Breast epithelium (tissue), 4 donors: ENCODE measurements at places on chromosomes 3 and 15. TPM values are rescaled to one million over a fixed set of nuclear protein-coding genes. Genes with fewer than 3 reads are reported as not detected.

GPR27 gene
- 0.32 TPM for total RNA-seq

GRCh38 chr3:155730843-155731242 lies 14.0 kb downstream of the PLCH1 start:
- peak overlapping the region; percentile 13 for H3K27ac ChIP-seq
- no peak overlapping the region for H3K4me3 ChIP-seq
- no peaks in the 10 kb centered on the region for H3K4me1 ChIP-seq

DNA sequence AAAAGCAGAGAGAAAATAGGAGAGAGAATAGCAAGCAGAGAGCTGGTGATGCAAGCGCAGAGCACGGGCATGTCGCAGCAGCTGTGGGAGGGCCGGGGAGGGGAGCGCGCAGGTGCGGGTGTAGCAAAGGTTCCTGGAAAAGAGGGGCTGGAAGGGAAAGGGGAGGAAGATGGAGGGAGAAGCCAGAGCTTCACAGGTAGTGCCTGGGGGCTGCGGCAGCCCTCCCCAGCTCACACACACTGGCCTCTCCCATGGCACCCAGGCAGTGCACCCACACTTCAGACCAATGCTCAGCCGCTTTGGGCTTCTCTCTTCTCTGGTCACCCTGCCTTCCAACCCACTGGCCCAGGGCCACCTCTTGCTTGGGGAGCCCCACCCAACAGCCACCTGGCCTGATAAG lies 72.1 kb downstream of the ADAMTS7 start:
- no peaks in the 10 kb centered on the region for H3K27me3 ChIP-seq
- no peak overlapping the region for H3K4me3 ChIP-seq
- H3K36me3 ChIP-seq: no peaks in the 10 kb centered on the region
- DNase-seq: no peak
- H3K4me1 ChIP-seq: no peaks in the 10 kb centered on the region

GRCh38 chr3:79957066-79957465 lies 189.3 kb upstream of the ROBO1 start:
- H3K4me3 ChIP-seq: no peak overlapping the region
- no peaks in the 10 kb centered on the region for H3K4me1 ChIP-seq
- no peaks in the 10 kb centered on the region for H3K27me3 ChIP-seq
- no peak for DNase-seq

CX3CR1 gene
- total RNA-seq: 1.3 TPM

GRCh38 chr3:16932877-16933276 lies 48.1 kb downstream of the PLCL2 start:
- no peak overlapping the region for H3K27ac ChIP-seq
- no peaks in the 10 kb centered on the region for H3K27me3 ChIP-seq
- no peaks in the 10 kb centered on the region for H3K4me1 ChIP-seq
- no peak overlapping the region for H3K4me3 ChIP-seq
- no peak for DNase-seq
- H3K36me3 ChIP-seq: no peaks in the 10 kb centered on the region

ZNF774 gene
- total RNA-seq: 2.6 TPM

- H3K36me3 ChIP-seq: no peaks in the 10 kb centered on the region
- peak overlapping the region; percentile 68 for H3K27ac ChIP-seq
- peak; percentile 11 for DNase-seq
- no peaks in the 10 kb centered on the region for H3K27me3 ChIP-seq
Measured at GRCh38 chr15:68429691-68430470, 2.1 kb downstream of the ITGA11 start.

DNA sequence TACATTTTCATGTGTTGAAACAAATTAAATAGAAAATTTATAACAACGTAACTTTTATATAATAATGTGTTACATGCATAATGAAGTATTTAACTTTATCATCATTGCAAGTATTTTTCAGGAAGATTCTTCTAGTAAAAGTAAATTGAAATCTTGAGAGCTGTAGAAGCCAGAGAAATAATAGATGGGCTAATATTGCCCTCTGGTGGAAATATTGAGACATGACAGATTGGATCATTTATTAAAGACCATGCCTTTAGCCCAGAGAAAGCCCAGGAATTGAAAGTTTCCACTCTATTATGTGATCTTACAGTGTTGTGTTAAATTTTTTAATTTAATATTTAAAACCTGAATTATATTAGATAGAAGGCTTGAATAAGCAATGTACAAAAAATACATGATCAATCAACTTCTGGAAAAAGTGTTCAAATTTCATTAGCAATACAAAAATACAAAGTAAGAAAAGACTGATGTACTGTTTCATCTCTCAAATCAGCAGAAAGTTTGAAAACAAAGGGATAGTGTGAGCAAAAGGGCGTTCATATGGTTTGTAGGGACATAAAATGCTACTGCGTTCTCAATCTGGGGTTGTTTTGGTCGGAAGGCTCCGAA lies 52.7 kb upstream of the SPTSSB start:
- DNase-seq: no peak
- H3K4me1 ChIP-seq: no peaks in the 10 kb centered on the region
- H3K27ac ChIP-seq: no peak overlapping the region
- no peaks in the 10 kb centered on the region for H3K36me3 ChIP-seq

DNA sequence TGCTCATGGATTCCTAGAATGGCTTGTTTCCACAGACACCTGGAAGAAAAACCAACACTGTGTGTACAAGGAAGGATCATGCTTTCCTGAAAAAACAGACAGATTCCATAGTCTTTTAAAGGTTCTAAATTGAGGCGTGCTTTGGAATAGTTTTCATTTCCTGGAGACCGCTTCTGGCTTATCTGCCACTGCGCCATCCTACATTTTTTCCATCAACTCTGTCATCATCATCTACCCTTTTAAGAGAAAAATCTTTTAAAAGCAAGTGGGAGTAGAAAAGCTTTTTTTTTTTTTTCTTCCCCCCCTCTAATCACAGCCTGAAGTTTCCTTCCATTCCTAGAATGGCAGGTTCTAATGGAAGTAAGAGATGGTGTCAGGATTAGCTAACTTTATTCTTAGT lies 379.4 kb upstream of the C2CD4B start:
- H3K4me3 ChIP-seq: no peak overlapping the region
- DNase-seq: no peak
- no peaks in the 10 kb centered on the region for H3K27me3 ChIP-seq
- no peaks in the 10 kb centered on the region for H3K4me1 ChIP-seq

KNG1 gene
- total RNA-seq: not detected

DNA sequence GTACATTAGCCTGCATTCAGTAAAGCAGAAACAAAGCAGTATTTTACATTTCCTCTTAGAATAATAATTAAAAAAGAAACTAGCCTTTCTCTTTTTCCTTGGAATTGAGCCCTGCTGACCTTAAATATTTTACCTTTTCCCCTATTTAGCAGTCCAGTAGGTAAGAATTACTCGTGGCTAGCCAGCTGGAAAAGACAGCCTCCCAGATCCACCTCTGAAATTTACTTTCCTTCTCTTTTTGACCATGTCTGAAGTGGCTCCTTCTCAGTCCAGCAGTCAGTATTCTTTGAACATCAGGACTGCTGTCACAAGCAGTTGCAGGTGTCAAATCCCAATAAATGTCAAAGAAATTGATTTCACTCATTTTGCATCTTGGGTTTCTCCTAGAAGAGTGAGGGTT lies 311.5 kb upstream of the DCBLD2 start:
- DNase-seq: no peak
- H3K27me3 ChIP-seq: no peaks in the 10 kb centered on the region
- H3K4me3 ChIP-seq: no peak overlapping the region
- H3K36me3 ChIP-seq: no peaks in the 10 kb centered on the region

SIDT1 gene
- 95.0 TPM for total RNA-seq

DNA sequence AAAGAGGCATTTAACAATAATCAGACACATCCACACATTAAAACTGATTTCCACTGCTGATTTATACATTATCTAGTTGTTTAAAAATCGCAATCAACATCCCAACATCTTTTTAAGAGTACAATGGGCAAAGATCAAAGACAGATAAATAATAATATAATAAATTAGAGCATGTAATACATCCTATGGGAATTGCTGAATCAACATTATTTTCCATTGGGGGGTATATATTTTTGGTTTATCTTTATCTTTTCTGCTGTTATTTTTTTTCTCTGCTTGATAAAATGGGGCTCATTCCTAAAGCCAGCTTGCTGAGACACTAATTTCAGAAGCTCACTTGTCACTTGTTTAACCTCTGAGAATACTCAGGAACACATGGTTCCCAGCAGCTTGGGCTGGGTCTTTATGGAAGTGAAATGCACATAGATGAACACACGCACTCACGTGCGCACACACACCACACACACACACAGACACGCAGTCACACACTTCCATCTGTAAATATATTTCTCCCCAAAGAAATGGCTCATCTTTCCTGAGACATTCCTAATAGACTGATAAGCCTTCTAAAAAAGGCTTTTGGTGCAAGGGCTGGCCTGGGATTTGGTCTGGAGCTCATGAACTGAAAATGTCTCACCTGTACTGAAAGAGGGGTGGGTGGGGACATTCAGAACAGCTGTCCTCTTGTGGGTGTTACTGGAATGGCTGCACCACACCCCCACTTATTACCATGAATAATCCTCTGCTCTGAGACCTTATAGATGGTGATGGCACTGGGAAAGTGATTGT lies 3.5 kb upstream of the PPIB start:
- H3K36me3 ChIP-seq: no peaks in the 10 kb centered on the region
- no peak overlapping the region for H3K27ac ChIP-seq
- no peaks in the 10 kb centered on the region for H3K27me3 ChIP-seq
- no peak overlapping the region for H3K4me3 ChIP-seq
- H3K4me1 ChIP-seq: peaks cover 10% of the 10 kb centered on the region
- no peak for DNase-seq

DNA sequence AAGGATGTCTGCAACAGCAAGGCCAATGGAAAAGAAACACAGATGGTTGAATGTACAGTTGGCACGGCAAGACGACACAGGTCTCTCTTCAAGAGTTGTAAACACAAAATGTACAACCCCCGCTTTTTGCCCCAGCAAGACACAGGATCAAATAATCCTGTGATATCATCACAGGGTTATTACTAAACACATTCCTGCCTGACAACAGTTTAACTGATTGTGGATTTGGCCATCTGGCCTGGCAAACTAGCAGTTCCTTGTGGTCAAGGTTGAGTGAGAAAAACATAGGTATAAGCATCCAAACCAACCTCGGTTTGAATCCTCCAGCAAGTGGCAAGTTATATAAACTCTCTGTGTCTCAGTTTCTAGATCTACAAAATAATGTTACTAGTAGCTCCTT lies 23.4 kb downstream of the PARP16 start:
- no peak overlapping the region for H3K27ac ChIP-seq
- no peaks in the 10 kb centered on the region for H3K27me3 ChIP-seq
- H3K4me3 ChIP-seq: no peak overlapping the region
- DNase-seq: no peak
- no peaks in the 10 kb centered on the region for H3K4me1 ChIP-seq
